ENCODE measurements at places on chromosomes 6 and 20.
A peak's percentile ranks its signal among the peaks of the same experiment; 100 is the strongest.

DNA sequence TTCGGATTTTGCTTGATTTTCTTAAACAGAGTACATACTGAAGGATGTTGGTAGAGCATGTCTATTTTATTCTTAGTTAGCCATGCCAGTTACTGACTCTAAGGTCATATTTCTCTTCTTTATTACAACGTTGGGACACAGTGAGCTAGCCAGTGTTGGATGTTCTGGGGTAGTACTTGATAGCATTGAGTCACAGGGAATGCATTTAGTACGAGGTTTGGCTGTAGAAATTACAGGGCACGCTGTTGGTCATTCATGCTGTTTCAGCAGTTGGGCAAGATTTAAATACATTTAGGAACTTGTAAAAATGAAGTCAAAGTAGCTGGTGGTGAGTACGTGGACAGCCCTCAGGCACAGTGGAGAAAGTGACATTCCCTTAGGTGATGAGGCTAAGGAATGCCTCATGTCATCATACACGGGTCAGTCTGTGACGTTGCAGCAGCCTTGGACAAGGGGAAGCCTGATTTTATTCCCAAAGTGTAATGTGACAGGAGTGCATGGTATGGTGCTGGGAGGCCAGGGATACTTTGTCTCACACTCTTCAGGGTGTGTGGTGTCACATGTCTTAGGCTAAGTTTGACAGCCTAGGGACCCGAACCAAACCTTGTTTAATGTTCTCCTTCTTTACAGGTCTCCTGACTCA lies 57.7 kb upstream of the SLC22A1 start:
- H3K36me3 ChIP-seq, result peaks cover 70% of the 10 kb centered on the region
- no peak overlapping the region for H3K27ac ChIP-seq
- H3K27me3 ChIP-seq, result no peaks in the 10 kb centered on the region
- peaks cover 5% of the 10 kb centered on the region for H3K4me1 ChIP-seq
- no peak for DNase-seq

- no peaks in the 10 kb centered on the region for H3K27me3 ChIP-seq
- no peak for DNase-seq
- no peaks in the 10 kb centered on the region for H3K36me3 ChIP-seq
- H3K4me1 ChIP-seq, result no peaks in the 10 kb centered on the region
Observed at GRCh38 chr20:44004306-44004915, 89.8 kb downstream of the TOX2 start.

- no peaks in the 10 kb centered on the region for H3K36me3 ChIP-seq
- H3K4me3 ChIP-seq, result no peak overlapping the region
- H3K27ac ChIP-seq, result no peak overlapping the region
Observed at GRCh38 chr20:19913927-19914614, 103.1 kb upstream of the NAA20 start.

DNA sequence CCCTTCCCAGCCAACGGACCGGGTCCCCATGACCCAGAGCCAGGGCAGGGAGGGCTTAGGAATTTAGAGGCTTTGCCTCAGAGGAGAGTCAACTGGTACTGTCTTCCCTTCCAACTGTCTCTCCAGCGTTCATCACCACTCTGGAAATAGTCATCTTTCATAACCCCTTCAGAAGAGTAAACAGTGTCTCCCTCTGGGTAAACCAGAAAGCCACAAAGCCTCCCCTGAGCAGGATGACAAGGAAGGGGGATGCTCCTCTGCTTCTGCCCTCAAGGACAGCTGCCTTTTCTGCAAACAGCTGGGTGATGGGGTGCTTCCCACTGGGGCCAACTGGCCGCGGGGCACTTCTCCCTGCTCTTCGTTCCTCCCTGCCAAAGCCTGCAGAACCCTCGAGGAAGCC lies 90.1 kb downstream of the PSMG4 start:
- H3K36me3 ChIP-seq, result no peaks in the 10 kb centered on the region
- no peak for DNase-seq
- H3K4me1 ChIP-seq, result no peaks in the 10 kb centered on the region
- no peaks in the 10 kb centered on the region for H3K27me3 ChIP-seq
- no peak overlapping the region for H3K4me3 ChIP-seq

DNA sequence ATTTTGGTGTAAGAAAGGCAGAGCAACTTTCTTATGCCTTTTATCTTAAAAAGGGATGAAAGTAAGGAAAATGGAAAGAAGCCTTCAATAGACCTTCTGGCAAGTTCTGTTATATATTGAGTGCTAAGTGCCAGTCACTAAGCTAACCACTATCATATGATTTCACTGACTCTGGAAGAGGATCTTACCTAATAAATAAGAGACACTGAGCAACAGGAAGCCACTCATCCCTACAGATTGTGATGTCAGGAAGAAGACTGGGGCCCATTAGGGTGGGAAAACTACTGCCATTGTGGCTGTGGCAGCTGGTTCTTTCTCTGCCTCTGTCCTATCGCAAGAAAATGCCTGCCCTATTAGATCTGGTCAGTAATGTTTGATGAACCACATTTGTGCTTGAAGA lies 89.6 kb downstream of the AIG1 start:
- H3K27ac ChIP-seq, result no peak overlapping the region
- no peaks in the 10 kb centered on the region for H3K27me3 ChIP-seq
- no peak overlapping the region for H3K4me3 ChIP-seq
- no peak for DNase-seq
- no peaks in the 10 kb centered on the region for H3K4me1 ChIP-seq
- no peaks in the 10 kb centered on the region for H3K36me3 ChIP-seq

DNA sequence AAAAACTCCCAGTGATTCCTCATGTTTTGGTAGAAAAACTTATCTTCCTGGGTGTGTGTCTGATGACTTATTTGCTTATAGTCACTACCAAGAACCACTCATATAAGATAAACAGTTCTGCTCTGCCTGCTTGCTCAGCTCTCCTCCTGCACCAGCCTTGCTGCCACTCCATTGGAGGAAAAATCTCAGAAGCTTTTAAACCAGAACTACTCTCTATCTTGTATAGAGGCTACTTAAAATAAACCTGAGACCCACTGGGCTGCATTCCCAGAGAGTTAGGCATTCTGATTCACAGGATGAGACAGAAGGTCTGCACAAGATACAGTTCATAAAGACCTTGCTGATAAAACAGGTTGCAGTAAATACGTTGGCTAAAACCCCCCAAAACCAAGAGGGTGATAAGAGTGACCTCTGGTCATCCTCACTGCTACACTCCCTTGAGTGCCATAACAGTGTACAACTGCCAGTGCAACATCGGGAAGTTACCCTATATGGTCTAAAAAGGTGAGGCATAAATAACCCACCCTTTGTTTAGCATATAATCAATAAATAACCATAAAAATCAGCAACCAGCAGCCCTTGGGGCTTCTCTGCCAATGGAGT lies 728.3 kb downstream of the EPHA7 start:
- no peaks in the 10 kb centered on the region for H3K36me3 ChIP-seq
- H3K27ac ChIP-seq, result no peak overlapping the region
- DNase-seq, result no peak
- no peaks in the 10 kb centered on the region for H3K27me3 ChIP-seq

- no peak for DNase-seq
- no peak overlapping the region for H3K27ac ChIP-seq
- no peaks in the 10 kb centered on the region for H3K27me3 ChIP-seq
- H3K36me3 ChIP-seq, result no peaks in the 10 kb centered on the region
Observed at GRCh38 chr20:56579301-56579710, 46.3 kb downstream of the FAM209B start.

DNA sequence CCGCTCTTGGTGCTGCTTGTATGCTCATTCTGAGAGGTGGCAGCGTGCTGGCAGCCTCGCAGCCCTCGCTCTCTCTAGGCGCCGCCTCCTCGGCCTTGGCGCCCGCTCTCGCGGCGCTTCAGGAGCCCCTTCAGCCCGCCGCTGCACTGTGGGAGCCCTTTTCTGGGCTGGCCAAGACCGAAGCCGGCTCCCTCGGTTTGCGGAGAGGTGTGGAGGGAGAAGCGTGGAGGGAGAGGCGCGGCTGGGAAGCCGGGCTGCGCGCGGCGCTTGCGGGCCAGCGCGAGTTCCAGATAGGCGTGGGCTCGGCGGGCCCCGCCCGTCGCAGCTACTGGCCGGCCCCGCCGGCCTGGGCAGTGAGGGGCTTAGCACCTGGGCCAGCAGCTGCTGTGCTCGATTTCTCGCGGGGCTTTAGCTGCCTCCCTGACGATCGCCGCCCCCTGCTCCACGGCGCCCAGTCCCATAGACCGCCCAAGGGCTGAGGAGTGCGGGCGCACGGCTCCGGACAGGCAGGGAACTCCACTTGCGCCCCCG lies 19.5 kb upstream of the FAM8A1 start:
- H3K4me3 ChIP-seq, result peak overlapping the region; percentile 53
- H3K4me1 ChIP-seq, result peaks cover 3% of the 10 kb centered on the region
- no peak for DNase-seq
- no peaks in the 10 kb centered on the region for H3K36me3 ChIP-seq
- H3K27me3 ChIP-seq, result peaks cover 5% of the 10 kb centered on the region

GRCh38 chr20:9344083-9344920 lies 170.1 kb upstream of the LAMP5 start:
- no peaks in the 10 kb centered on the region for H3K36me3 ChIP-seq
- no peak overlapping the region for H3K27ac ChIP-seq
- DNase-seq, result no peak
- H3K4me1 ChIP-seq, result no peaks in the 10 kb centered on the region

DNA sequence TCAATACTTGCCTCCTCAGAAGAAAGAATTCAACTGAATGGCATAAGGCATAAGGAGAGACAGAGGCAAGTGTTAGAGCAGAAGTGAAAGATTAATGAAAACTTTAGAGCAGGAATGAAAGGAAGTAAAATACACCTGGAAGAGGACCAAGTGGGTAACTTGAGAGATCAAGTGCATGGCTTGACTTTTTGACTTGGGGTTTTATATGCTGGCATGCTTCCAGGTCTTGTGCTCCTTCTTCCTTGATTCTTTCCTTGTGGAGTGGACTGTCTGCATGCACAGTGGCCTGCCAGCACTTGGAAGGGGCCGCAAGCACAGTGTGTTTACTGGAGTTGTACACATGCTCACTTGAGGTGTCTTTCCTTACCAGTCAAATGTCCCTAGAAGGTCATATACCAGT lies 222.1 kb upstream of the UFL1 start:
- H3K27me3 ChIP-seq, result no peaks in the 10 kb centered on the region
- no peak overlapping the region for H3K27ac ChIP-seq
- H3K36me3 ChIP-seq, result no peaks in the 10 kb centered on the region
- no peak overlapping the region for H3K4me3 ChIP-seq
- no peaks in the 10 kb centered on the region for H3K4me1 ChIP-seq

DNA sequence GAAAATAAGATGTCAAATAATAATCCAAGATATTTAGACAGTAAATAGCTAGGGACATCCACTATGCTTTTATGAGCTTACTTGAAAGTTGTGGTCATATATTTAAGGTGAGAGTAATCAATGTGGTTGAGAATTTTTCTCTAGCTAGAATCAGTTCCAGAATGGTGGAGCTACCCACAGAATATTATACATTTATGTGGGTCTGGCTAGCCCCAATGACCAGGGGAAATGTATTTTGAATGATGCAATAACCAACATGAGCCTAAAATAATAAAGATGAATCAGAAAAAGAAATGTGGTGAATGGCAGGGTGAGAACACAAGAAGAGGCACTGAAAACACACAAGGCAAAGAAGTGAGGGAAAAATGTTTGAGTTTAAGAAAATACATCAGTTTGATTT lies 325.7 kb downstream of the TBC1D32 start:
- no peaks in the 10 kb centered on the region for H3K27me3 ChIP-seq
- DNase-seq, result no peak
- H3K27ac ChIP-seq, result no peak overlapping the region
- H3K36me3 ChIP-seq, result no peaks in the 10 kb centered on the region
- no peaks in the 10 kb centered on the region for H3K4me1 ChIP-seq
- no peak overlapping the region for H3K4me3 ChIP-seq

- peaks cover 28% of the 10 kb centered on the region for H3K4me1 ChIP-seq
- no peak for DNase-seq
- peak overlapping the region; percentile 30 for H3K4me3 ChIP-seq
- no peaks in the 10 kb centered on the region for H3K36me3 ChIP-seq
- H3K27ac ChIP-seq, result peak overlapping the region; percentile 47
Observed at GRCh38 chr6:139533573-139534471, 159.4 kb upstream of the CITED2 start.

- H3K27me3 ChIP-seq, result no peaks in the 10 kb centered on the region
- H3K27ac ChIP-seq, result no peak overlapping the region
- H3K4me3 ChIP-seq, result no peak overlapping the region
- H3K36me3 ChIP-seq, result no peaks in the 10 kb centered on the region
- no peaks in the 10 kb centered on the region for H3K4me1 ChIP-seq
Observed at GRCh38 chr6:15798533-15799255, 135.9 kb upstream of the DTNBP1 start.

DNA sequence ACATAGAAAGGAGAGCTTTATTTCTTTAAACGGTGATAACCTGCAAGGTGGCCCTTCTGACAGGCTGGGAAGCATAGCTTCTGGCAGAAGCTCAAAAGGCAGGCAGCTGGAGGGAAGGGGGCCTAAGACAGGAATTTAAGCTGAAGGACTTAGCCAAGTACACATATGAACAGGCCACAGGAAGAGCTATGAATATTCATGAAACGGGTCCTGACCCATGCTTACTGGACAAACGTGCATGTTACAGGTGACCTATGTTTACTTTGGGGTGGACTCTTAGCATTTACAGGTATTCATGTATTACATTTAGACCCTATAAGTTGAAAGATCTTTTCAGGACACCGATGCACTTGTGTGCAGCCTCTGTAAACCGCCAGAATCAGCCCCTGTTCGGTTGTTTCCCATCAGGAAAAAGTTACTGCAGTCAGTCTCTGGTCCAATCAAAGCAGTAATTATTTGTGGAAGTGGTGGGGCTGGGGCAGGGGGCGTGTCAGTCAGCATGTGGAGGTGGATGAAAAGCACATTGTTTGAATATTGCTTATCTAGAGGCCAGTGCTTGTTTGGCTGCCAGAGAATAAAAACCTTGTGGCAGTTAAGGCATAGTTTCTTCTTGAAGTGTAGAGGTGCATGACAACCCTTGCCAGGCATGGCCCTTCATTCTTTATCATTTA lies 2.9 kb upstream of the GZF1 start:
- peaks cover 14% of the 10 kb centered on the region for H3K36me3 ChIP-seq
- H3K27ac ChIP-seq, result peak overlapping the region; percentile 55
- peaks cover 13% of the 10 kb centered on the region for H3K4me1 ChIP-seq
- H3K27me3 ChIP-seq, result no peaks in the 10 kb centered on the region
- H3K4me3 ChIP-seq, result no peak overlapping the region
- no peak for DNase-seq

- H3K36me3 ChIP-seq, result no peaks in the 10 kb centered on the region
- H3K27me3 ChIP-seq, result no peaks in the 10 kb centered on the region
- H3K4me3 ChIP-seq, result no peak overlapping the region
- H3K27ac ChIP-seq, result no peak overlapping the region
- DNase-seq, result no peak
Observed at GRCh38 chr6:114940181-114940580, 597.4 kb upstream of the HS3ST5 start.

All from effector memory CD4-positive, alpha-beta T cell (primary cell).